Right atrium auricular region (tissue), 2 donors: ENCODE measurements at places on chromosomes 5 and 9. TPM values are rescaled to one million over a fixed set of nuclear protein-coding genes. Genes with fewer than 3 reads are reported as not detected.

Gene CCDC192
- not detected for total RNA-seq

Gene CARD9
- 1.1 TPM for total RNA-seq

Gene CCL28
- 0.30 TPM for total RNA-seq

Gene SRD5A1
- 1.2 TPM for total RNA-seq

- H3K27ac ChIP-seq: no peak overlapping the region
- H3K4me1 ChIP-seq: no peaks in the 10 kb centered on the region
- H3K27me3 ChIP-seq: no peaks in the 10 kb centered on the region
- H3K36me3 ChIP-seq: no peaks in the 10 kb centered on the region
These were observed 144.6 kb downstream of the CMYA5 start for GRCh38 chr5:79834098-79834753.

- H3K27ac ChIP-seq: no peak overlapping the region
- H3K27me3 ChIP-seq: no peaks in the 10 kb centered on the region
- H3K4me1 ChIP-seq: no peaks in the 10 kb centered on the region
- no peaks in the 10 kb centered on the region for H3K36me3 ChIP-seq
- H3K4me3 ChIP-seq: no peak overlapping the region
- no peak for DNase-seq
These were observed 2118.6 kb upstream of the C9orf72 start for GRCh38 chr9:29691758-29692407.

DNA sequence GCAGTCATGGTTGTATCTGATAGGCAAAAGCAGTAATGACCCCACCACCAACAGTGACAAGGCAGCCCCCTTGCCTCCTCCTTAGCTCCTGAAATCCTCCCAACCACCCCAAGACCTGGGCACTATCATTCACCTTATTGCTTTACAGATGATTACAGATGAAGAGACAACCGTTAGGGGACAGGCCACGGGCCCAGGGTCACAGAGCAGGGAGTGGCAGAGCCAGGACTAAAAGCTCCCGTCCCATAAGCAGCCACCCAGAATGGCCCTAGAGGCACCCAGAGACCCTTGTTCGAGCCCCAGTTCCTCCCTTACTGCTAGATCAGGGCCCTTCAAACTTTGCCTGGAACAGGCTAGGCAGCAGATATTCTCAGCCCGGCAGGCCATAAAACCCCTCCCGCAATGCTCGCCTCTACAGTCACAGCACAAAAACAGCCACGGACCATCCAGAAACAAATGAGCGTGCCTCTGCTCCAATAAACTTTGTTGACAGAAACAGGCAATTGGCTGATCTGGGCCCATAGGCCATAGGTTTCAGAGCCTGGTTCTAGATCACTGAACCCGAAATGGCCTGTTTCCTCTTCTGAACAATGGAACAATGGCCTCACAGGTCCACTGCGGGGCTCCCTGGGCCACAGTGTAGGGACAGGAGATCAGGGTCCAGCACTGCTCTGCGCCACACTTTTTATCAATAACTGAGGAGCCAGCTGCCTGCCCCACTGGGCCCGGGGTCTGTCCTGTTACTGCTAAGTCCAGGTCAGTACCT lies 67.0 kb downstream of the LRSAM1 start:
- no peak overlapping the region for H3K4me3 ChIP-seq
- peaks cover 44% of the 10 kb centered on the region for H3K36me3 ChIP-seq
- no peaks in the 10 kb centered on the region for H3K27me3 ChIP-seq
- DNase-seq: no peak
- H3K27ac ChIP-seq: peak overlapping the region; percentile 31

DNA sequence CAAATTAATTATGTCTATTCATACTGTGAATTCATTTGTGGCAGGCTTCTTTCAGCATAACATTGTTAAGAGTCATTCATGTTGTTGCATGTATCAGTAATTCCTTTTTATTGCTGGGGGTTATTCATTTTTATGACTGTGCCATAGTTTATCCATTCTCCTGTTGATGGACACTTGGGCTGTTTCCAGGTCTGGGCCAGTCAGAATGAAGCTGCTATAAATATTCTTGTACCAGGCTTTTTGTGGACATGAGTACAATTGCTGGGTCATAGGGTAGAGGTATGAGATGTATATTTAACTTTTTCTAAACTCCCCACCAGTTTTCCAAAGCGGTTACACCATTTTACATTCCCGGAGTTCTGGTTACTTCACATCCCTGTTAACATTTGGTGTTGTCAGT lies 13.6 kb downstream of the PRPF4 start:
- H3K4me1 ChIP-seq: no peaks in the 10 kb centered on the region
- peaks cover 88% of the 10 kb centered on the region for H3K36me3 ChIP-seq
- H3K4me3 ChIP-seq: no peak overlapping the region
- no peak overlapping the region for H3K27ac ChIP-seq
- DNase-seq: no peak

DNA sequence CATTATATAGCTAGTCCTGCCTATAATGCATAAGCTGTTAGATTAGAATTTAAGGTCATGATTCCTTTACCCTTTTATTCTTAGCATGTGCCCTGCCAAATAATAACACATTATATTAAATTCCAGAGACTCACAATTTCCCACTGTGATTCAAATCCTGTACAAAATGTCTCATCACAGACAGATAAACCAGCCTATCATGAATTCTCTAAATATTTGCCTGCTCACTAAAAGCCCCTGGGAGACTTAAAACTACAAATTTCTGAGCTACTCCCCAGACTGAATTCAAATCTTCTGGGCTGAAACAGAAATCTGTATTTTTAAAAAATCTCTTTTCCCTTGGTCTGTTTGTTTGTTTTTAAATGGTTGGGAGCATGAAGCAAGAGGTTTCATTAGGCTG lies 32.7 kb downstream of the GAPT start:
- no peaks in the 10 kb centered on the region for H3K36me3 ChIP-seq
- H3K4me3 ChIP-seq: no peak overlapping the region
- no peaks in the 10 kb centered on the region for H3K4me1 ChIP-seq
- H3K27me3 ChIP-seq: no peaks in the 10 kb centered on the region
- H3K27ac ChIP-seq: no peak overlapping the region

- H3K27ac ChIP-seq: no peak overlapping the region
- no peak overlapping the region for H3K4me3 ChIP-seq
- no peaks in the 10 kb centered on the region for H3K36me3 ChIP-seq
These were observed 8.2 kb downstream of the PBX3 start for GRCh38 chr9:125755340-125755739.

GRCh38 chr9:38432922-38433510 lies 8.8 kb upstream of the IGFBPL1 start:
- H3K36me3 ChIP-seq: no peaks in the 10 kb centered on the region
- no peak overlapping the region for H3K4me3 ChIP-seq
- DNase-seq: peak; percentile 4
- H3K27ac ChIP-seq: no peak overlapping the region
- no peaks in the 10 kb centered on the region for H3K27me3 ChIP-seq
